ENCODE measurements at places on chromosomes 5 and 9.

DNA sequence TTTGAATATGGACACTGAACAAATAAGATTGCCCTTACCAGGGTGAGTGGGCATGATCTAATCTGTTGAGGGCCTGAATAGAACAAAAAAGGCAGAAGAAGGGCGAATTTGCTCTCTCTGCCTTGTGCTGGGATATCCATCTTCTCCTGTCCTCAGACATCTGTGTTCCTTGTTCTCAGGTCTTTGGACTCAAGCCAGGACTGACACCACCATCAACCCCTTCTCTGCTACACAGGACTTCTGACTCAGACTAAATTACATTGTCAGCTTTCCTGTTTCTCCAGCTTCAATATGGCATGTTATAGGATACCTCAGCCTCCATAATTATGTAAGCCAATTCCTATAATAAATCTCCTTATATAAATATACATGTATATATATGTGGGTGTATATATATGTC, 40.8 kb upstream of the SLCO6A1 start:
- no peak for DNase-seq

DNA sequence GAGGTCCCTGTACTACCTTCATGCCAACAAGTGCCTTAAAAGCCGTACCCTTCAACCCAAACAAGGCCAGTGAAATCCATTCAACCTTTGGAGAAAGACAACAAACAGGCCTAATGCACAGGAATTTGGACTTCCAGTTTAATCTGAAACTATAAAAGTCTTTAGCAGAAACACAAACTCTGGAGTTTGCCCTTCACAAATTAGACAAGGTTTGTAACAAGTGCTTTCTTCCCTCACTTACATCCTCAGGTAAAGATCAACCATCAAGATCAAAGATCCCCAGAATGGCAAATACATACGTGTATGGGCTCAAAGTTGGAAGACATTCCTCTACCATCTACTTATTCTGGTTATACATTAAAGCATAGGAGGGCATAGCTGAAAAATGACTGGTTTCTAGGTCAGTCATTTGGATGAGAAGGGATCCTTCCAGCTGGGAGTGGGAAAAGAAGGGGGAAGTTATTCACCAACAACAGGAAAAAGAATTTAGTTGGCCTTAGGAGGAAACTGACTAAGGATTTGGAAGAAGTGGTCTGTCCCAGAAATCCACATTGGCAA, 2.0 kb downstream of the DAB2 start:
- DNase-seq = no peak

DNA sequence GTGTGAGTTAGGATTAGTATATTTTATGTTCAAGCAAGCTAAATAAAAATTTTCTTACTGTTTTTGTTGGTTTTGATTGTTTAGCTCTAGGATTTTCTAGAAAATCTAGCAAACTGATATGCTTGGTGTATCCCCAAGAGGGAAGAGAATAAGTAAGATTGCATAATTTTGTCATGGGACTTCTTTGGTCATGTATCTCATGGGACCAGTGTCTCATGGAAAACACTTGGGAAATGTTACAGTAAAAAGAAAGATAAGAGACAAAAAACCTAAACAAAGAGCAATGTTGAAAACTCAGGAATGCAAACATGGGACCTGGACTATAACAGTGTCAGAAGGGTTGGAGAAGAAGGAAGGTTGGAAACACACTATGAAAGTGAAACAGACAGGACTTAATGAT, 119.4 kb downstream of the TLR4 start:
- no peak for DNase-seq

- DNase-seq = no peak
These were observed 119.1 kb upstream of the PTGER4 start for GRCh38 chr5:40560474-40561110.

DNA sequence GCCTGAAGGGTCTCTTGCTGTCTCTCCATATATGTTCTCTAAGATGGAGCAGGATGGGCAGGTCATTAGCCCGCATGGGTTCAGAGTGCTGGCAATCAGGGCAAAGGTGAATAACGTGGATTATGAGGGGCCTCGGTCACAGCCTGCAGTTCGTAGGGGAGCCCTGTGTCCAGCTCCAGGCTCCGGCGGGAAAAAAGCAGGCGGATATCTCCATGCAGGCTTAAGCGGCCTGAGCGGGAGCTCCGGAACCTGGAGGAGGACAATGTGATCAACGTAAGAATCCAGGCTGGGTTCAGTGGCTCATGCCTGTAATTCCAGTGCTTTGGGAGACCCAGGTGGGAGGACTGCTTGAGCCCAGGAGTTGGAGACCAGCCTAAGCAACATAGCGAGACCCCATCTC, 2.2 kb upstream of the STOML2 start:
- no peak for DNase-seq

DNA sequence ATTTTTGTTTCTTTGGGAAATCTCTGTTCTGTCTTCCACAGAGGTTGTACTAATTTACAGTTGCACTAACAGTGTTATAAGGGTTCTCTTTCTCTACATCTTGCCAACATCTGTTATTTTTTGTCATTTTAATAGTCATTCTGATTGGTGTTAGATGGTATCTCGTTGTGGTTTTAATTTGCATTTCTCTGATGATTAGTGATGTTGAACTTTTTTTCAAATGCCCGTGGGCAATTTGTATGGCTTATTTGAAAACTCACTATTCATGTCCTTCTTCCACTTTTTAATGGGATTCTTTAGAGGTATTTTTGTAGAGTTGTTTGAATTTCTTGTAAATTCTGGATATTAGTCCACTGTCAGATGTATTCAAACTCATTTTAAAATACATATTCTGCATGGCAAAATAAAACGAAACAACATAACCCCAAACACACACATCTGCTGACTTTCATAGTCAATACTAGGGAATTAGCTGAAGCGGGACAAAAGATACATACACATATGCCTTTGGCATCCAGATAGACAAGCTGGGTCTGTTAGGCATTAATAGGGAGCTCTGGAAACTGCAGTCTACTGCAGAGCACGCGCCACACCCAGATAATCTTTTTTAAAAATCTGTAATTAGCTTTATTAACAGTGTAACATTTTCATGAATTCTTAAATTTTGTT, 5.8 kb upstream of the SPATA31C2 start:
- no peak for DNase-seq

- DNase-seq = no peak
These were observed 137.6 kb downstream of the NPR3 start for GRCh38 chr5:32848681-32849080.

- no peak for DNase-seq
These were observed 318.3 kb upstream of the IRX4 start for GRCh38 chr5:2201011-2201410.

- no peak for DNase-seq
These were observed 535.5 kb upstream of the GRIN3A start for GRCh38 chr9:102273952-102274351.

- DNase-seq = no peak
These were observed 151.2 kb downstream of the ZDHHC21 start for GRCh38 chr9:14542071-14542470.

DNA sequence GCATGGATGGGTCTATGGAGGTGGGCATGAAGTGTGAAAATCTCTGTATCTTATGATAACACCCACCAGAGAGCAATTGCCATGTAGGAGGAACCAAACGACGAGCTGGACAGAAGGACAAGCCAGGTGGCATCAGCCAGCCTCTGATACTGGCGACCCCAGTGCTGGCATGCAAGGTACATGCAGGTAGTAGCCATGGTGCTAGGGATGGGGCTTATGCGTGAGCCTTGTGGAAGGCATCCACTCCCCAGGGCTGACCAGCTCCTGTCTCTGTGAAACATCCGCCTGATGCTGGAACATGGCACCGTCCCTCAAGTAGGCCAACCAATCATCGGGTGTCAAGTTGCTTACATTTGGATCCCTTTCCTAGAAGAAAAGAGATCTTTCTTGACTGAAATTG, 412.9 kb downstream of the GADD45G start:
- DNase-seq = no peak

GRCh38 chr5:65204966-65205365, 276.8 kb downstream of the ADAMTS6 start:
- no peak for DNase-seq

GRCh38 chr5:145586661-145587307, 248.4 kb downstream of the PRELID2 start:
- DNase-seq = no peak

DNA sequence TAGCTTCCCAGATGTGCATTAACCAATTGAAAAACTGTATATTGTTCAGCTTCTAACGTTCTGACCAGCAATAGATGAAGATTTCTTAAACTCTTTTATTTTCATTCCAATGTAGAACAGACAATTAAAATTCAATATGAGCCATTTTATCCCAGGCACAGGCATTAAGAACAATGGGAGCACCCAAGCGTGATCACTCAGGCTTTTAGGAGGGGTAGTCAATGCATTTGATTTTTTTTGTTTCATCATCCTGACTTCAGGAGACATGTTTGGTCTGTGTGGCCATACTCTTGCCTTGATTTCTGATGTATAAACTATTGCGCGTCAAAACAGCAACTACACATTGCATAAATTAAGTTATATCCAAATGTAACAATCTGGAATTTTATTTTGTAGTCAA, 653.0 kb upstream of the RORB start:
- DNase-seq = no peak

GRCh38 chr9:87109231-87109631, 161.9 kb upstream of the GAS1 start:
- DNase-seq = no peak

DNA sequence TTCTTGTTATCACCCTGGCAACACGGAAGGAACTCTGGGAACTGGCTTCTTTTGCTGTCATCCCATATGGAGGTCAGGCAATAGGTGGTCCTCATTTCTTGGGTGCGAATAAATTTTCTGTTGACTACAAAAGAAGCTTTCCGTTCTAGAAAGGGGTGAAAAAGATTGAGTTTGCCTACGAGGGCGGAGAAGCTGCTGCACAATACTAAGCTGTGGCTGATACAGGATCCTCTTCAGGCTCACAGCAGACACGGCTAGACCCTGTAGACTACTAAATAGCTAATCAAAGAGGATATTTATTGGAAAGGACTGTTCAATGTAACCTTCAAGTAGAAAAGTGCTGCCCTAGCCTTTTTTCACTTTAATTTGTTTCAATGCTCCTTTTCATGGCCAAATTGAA, 58.1 kb downstream of the TJP2 start:
- no peak for DNase-seq

GRCh38 chr5:67246108-67246507, 49.5 kb upstream of the CD180 start:
- peak; percentile 27 for DNase-seq

All from germinal center (tissue), 1 donor.